ENCODE measurements at places on chromosomes 11 and 22.

DNA sequence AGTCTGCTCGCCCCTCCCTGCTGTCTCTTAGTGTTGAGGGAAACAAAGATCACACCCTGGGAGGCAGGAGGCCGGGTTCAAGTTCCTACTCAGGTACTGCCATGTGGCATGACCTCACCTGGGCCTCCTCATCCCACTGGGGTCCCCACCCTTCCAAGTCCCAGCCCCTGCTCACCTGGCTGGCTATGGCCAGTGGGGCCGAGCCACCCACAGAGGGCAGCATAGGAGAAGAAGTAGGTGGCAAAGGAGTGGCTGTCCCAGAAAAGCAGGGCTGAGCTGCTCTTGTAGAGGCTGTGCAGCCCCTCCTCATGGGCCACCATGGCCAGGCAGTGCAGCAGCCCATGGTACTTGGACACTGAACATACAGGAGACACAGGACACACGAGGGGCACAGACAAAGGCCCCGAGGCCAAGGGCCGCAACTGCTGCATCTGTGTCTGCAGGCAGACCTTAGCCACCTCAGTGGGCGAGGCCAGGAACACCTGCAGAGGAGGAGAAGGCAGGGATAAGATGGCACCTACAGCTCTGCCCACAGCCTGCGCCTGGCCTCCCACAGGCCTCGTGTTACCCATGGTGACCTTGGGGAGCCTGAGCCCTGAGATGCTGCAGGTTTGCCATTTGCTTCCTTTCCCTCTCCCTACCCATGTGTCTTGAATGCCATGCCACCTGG is 50.6 kb upstream of the MPEG1 start:
- no peak for DNase-seq

GRCh38 chr11:90840071-90840470 is 617.2 kb upstream of the CHORDC1 start:
- DNase-seq: no peak

- DNase-seq: no peak
Observed at GRCh38 chr11:65216830-65217229, 35.1 kb downstream of the CAPN1 start.

GRCh38 chr11:68031144-68031464 is 623 bp downstream of the NDUFS8 start:
- DNase-seq: no peak

- DNase-seq: no peak
Observed at GRCh38 chr11:125233116-125233515, 68.6 kb downstream of the PKNOX2 start.

DNA sequence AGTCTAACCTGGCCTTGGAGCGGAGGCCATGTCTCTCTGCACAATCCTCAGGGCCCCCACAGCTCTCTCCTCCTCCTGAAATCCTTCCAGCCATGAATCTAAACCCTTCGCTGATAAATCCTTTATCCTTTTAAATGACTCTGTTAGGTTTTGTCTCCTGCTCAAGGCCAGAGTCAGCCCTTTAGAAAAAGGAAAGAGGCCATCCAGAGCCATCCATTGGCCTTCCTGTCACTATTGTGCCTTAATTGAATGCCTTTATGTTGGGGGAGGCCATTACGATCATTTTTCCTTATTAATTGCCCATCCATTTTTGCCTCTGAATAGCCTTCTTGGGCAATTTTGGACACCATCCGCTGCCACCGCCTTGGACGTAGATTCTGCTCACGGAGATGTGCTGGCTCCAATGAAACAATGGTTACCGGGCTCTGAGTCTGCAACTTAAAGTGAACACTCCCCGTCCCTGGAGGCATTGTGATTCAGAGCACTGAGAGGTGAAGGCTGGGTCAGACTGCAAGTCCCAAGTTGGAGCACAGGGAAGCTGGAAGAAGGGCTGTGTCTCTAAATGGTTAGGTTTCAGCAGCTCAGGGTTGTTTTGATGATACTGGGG is 213.0 kb upstream of the E2F8 start:
- DNase-seq: no peak

- DNase-seq: no peak
Observed at GRCh38 chr11:113317339-113317738, 3.0 kb downstream of the TTC12 start.

DNA sequence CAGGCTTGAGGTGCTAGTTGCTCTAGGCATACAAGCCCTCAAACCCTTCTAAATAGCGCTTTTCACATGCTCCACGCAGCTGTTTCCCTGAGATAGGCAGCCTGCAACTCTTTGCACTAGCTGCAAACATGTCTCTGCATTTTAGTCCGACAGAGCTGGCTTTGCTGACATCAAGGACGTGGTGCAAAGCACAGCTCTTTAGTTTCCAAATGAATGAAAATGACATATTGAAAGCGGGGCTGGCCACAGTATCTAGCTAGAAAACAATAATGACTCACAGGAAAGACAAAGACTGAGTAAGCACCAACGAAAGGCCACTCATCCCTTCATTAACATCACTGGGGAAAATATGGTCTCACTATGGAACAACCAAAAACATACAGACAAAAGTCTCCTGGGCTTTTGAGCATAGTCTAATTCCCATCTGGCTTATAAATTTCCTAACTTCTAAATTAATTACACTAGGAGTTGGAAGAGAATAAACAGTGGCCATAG is 15.3 kb upstream of the ZC3H12C start:
- DNase-seq: peak; percentile 27

GRCh38 chr22:25698978-25699377 is 43.0 kb upstream of the MYO18B start:
- DNase-seq: no peak

GRCh38 chr11:64318766-64319761 is 1.1 kb downstream of the PRDX5 start:
- no peak for DNase-seq

GRCh38 chr11:10454878-10455631 is at the start of gene AMPD3:
Gene AMPD3, plus strand, starts transcription at chr11:10455264. Its CDS starts 6,256 bp downstream, at chr11:10461520.
- no peak for DNase-seq

GRCh38 chr22:24440270-24440717 is 12.9 kb downstream of the ADORA2A start:
- no peak for DNase-seq

DNA sequence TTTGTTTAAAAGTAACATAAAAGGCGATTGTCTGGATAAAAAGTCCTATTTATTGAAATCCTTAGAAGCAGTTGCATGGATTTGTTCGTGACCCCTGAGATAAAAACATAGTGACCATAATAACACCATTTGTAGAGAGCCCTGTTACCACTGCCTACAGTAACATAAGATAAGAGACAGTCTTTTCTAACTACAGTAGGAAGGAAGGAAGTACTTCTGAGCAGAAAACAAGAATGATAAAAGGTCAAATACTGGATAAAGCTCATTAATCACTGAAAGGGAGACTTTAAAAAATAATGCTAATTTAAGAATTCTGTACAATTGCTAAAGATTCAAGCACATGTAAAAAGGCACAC is 47.1 kb upstream of the SOX6 start:
- DNase-seq: no peak

GRCh38 chr11:614021-614622 is 1.6 kb downstream of the IRF7 start:
- no peak for DNase-seq

DNA sequence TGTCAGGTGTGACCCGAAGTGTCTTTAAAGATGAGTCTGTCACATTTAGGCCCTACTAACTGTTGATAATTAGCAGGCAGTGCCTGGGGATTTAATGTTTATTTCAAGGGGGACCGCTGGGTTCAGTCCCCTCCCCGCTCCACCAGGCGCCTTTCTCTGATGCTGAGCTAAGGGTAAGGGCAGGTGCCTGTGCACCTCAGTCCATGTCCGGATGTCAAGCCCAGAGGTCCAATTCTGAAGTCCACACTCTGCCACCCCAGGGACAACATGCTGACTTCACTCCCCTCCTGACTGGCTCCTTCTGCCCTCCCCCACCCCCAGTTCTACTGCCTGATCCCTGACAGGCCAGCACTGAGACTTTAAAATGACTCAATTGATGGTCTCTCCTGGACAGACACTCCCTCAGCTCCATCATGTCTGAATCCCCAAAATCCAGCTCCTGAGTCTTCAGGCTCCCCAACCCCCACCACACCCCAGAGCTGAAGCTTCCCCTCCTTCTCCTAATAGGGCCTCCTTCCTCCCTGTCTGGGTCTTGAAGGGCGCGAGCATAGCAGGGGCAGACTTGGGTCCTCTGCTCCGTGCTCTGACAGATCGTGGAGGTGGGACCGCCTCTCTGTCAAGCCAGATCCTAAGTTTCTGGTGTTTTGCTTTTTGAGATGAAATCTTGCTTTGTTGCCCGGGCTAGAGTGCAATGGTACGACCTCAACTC is 49.8 kb upstream of the ANO1 start:
- DNase-seq: no peak

- DNase-seq: no peak
Observed at GRCh38 chr22:20587206-20587958, 80.0 kb downstream of the MED15 start.

GRCh38 chr22:44458044-44459020 is 39.7 kb downstream of the RTL6 start:
- DNase-seq: no peak

DNA sequence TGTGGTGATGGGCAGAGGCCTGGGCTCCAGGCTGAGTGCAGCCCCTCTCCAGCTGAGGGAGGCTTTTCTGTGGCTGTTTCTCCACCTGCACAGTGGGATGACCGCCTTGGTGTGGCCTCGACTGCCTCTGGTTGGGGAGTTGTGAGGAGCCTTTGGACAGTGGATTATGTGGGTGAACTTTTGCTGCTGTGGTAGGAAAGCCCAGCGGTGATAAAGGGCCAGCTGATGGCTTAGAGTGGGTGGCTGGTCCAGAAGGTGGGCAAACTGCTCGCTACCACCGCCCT is 1.4 kb upstream of the ESRRA start:
- no peak for DNase-seq

- DNase-seq: no peak
Observed at GRCh38 chr22:18056161-18056666, 21.6 kb upstream of the PEX26 start.

DNA sequence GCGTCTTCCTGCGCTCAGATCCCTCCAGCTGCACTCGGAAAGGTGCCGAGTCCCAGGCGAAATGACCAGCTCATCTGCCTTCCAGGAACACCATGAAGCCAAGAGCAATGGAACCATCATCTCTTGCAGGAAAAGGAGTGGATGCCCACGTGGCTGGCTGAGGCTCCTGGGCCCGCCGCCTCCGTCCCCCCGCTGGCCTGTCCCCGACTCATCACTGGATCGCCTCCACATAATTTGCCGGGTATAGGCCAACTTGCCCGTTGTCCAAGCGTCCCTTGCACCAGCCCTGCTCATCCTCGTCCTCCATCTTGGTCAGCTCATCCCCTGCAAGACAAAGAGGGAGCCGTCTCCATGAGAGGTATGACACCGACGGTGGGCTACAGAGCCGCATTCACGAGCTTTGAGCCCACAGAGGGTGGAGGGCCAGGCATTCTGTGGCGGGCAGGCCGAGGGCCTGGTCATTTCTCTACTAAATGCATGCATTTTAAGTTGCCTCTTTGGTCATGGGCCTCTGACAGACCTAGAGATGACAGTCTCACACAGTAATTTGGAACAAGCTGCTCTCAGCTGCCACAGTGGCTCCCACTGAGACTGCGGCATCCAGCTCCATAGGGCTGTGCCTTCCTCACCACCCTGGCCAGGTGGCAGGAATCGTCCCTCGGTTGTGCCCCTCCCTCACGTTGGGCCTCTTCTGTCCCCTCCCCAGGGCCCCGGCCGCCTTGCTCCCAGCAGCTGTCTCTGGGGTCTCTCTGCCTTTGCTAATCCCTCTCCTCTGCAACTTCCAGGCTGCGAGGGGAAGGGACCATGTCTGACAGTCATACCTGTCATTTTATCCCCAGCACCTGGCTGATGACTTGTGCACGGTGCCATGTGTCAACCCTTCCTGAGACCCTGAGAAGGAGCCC is 14.3 kb upstream of the ARFGAP3 start:
- DNase-seq: no peak

DNA sequence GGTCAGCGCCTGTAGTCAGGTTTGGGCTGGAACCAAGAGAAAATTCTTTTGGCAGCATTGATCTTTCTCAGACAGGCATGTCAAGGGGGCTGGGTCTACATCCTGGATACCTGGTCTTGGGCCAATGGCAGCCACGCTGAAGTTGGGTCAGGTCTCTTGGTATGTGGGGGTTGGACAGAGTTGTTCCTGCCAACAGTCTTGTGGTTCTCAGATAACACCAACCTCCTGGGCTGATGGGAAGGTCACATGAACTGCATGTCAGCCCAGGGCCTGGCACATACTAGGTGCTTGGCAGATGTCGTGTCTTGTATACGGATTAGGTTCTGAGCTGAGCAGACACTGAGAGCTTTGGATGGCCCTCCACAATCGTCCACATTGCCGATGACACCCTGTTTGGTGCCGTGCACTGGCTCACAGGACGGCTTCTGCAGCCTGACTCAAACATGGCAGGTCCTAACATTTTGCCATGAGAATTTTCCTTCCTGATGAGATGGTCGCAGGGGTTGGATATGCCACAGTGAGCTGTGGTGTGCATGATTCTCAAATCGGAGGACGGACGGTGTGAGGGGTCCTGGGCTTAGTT is 42.0 kb downstream of the FBLN1 start:
- no peak for DNase-seq

- no peak for DNase-seq
Observed at GRCh38 chr22:23751441-23751996, 607 bp upstream of the ZNF70 start.

DNA sequence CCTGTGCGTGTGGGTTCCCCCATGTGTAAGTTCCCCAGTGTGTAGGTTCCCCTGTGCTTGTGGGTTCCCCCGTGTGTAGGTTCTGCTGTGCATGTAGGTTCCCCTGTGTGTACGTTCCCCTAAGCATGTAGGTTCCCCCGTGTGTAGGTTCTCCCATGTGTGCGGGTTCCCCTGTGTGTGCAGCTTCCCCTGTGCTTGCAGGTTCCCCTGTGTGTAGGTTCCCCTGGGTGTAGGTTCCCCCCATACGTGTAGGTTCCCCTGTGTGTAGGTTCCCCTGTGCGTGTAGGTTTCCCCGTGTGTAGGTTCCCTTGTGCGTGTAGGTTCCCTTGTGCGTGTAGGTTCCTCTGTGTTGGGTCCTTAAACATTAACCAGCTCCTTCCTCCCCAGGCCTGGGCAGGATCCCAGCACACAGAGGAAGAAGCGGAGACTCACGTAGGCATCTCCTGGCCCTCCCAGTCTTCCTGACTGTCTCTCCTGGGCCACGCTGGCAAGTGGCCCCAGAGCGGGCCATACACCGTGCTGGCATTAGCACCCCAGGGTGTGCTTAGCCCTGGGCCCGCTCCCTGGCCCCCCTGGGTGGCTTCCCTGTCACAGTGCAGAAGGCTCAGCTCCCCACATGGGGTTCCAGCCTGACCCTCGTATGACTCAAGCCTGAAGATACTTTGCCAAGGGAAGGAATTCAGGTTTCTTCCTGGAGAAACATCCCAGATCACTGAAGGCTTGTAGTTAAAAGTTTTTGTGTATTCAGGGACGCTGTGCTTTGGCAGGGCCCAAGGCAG is 2.8 kb upstream of the GRAMD4 start:
- DNase-seq: no peak

DNA sequence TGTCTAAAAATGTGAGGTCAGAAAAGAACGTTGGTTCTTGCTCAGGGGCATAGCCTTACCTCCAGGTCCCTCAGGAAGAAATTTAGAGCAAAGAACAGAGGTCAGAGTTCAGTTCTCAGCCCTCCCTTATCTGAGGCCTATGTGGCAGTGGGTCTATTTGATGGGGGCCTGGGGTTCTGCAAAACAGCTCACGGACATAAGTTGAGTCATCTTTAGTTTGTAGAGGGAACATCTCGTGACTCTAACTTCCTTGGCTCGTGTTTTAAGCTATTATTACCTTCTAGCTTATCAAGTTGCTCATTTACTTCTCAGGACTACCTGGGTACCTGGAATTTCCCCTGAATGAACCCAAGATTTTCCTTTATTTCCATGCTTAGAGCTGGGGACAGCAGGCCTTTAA is 91.3 kb upstream of the AMOTL1 start:
- no peak for DNase-seq
